ENCODE measurements at places on chromosomes 12 and 14.
A peak's percentile ranks its signal among the peaks of the same experiment; 100 is the strongest.

GRCh38 chr14:65000898-65001591 lies 14.3 kb downstream of the FNTB start:
- no peak for DNase-seq

DNA sequence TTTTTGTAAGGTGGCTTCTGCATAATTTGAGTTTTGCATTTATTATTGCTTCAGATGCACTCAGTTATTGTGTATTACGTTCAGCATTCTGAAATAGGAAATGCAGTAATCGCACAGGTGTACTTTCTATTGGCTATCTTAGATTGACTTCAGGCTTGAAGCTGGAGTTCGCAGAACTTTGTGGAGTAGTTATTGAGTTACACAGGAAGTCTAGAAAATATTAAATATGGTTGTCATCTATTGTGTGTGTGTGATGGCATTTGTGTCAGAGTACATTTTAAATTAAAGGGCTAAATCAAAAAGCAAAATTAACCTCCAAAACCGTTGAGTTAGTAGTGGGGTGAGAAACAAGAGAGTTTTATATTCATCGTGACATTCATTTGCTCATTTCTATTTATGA lies 2.7 kb downstream of the ARID2 start:
- no peak for DNase-seq

- DNase-seq, result no peak
Measured at GRCh38 chr14:99188731-99189191, 83.2 kb downstream of the BCL11B start.

DNA sequence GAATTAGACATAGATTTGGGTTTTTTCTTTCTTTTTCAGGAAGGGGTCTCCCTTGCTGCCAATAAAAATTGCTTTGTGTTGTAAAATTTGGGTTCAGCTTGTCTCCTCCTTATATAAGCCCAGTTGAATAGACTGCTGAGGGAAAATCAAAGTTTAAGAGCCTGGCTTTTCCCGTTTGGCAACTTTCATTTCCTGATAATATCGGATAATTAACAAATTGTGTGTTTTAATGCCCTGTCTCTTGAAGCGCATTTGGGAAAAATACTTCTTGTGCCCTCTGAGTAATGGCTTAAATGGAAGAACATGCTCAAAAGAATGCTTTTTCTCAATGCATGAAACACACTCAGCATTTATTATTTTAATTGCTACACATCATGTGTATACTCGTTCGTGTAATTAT lies 198.0 kb upstream of the DCN start:
- DNase-seq, result no peak

DNA sequence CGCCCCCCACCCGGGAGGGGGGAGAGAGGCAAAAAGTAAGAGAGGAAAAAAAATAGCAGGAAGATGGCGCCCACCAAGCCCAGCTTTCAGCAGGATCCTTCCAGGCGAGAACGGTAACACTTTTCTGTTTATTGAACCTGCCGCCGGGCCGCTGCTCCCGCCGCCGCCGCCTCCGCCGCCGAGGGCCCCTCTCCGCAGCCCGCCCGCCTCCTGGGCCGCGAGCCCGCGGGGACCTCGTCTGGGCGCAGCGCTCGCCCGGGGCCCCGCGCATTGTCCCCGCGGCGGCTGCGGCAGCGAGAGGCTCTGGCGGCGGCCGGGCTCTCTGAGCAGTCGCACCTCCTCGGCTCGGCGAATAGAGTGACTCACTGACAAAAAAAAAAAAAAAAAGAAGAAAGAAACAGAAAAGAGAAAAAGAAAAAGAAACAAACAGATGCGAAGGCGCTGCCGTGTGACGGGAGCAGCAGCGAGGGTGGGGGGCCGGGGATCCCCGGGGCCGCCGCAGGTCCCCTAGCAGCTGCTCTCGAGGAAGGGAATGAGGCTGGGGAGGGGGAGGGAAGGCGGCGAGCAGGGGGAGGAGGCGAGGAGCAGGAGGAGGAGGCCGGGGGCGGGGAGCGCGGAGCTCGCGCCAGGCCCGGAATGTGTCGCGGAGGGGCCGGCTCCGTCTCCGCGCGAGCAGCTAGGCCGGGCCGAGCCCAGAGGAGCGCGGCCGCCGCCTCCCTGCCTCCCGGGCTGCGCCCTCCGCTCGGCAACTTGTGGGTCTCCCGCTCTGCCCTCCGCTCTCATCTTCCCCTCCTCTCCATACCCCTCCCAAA lies 781 bp downstream of the NPAS3 start:
- peak; percentile 92 for DNase-seq

DNA sequence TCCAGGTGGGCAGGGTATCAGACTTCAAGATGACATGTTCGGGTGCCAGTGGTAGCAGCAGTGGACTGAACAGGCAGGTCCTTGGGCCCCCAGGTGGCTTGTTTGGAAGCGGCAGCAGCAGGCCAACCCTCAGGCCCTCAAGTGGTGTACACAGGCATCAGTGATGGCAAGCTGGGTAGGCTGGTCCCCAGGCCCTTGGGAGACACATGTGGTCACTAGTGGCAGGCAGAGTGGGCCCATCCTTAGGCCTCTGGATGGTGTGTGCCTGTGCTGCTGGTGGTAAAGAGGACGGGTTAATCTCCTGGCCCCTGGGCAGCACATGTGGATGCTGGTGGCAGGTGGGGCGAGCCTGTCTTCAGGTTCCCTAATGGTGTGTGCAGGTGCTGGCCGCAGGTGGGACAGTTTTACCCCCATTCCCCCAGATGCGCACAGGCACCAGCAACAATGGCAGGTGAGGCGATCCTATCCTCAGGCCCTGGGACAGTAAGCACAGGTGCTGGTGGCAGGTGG lies 8.0 kb downstream of the OAS2 start:
- DNase-seq, result no peak

- DNase-seq, result no peak
Measured at GRCh38 chr14:24132061-24132685, 1.7 kb downstream of the FITM1 start.

GRCh38 chr12:45668641-45669040 lies 60.9 kb upstream of the ARID2 start:
- DNase-seq, result no peak

DNA sequence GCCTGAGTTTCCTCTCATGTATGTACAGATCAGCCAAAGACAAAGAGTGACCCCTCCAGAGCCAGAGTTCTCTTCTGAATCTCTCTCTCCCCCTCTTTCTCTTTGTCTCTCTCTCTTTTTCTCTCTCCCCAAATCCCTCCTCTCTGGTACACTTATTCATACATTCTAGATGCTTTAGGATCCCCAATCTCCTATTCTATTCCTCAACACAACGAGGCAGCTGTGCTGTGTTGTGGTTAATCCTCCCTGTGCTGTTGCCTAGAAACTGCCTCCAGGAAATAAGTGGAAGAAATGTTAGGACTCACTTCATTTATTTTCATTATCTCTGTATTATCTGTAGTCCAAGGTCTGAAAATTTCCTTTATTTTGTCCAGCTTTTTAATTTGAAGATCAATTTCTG lies 350.5 kb upstream of the OR4E1 start:
- peak; percentile 40 for DNase-seq

DNA sequence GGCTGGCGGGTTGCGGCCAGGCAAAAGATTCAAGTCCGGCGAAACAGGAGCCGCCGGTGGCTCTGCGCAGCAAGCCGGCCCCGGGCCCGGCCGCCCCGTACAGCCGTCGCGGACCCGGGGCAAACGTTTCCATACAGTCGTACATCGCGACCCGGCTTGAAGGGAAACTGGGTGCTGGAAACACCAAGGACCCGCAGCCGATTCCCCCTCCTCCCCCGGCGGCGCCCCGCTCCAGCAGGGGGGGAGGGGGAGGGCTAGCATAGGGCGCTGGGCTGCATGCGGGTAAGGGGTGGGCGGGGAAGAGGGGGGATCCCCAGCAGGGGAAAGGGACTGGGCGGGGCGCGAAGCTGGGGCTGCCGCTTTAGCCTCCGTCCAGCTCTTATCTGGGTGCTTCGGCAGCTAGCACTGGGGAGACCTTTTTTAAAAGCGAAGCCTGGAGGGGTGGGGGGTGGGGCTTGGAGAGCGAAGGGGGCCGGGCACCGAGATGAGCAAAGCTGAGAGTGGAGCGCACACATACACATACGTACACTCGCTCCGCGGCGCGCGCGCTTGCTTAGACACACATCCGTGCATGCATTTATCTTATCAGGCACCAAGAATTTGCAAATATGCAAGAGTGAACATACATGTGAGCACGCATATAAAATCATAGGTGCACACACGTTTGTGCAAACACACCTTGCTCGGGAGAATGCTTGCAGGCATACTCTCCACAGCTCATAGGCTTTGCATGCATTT lies 11.9 kb downstream of the RARG start:
- peak; percentile 86 for DNase-seq

GRCh38 chr12:52557476-52557875 lies 4.5 kb upstream of the KRT71 start:
- DNase-seq, result no peak

DNA sequence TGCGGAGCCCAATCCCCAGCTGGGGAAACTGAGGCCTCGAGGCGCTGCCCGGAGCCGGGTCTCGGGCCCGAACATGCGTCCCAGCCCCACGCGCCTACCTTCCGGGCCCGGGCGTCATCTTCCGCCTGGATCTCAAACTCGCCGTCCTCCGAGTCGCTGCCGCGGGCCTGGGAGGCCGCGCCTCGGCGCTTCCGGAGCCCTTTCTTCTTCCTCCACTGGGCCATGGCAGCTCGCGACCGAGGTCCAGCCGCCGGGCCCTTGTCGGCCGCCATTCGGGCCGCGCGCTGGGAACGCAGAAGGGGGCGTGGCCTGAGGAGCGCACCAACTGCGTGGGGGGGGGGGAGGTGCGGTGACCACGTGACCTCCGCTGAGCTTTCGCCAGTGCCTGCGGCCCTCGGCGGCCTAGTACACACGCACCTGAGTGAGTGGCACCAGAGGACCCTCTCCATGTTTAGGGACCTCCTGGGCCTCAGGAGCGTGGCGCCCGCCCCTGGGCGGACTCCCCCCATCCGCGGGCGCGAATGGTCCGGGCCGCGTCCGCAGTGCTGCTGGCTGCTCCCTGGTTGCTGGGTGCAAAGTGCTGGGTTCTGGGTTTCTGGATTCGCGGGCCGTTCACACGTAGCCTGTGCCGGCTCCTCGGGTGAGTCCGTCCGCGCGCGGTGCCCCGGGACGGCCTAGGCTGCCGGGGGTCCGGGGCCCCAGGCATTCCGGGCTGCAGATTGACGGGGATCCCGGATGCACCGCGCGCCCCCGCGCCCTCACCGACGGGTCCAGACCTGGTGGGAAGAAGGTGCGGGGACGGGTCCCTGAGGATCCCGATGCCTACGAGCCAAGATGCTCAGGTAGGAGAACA lies at the start of the genes DDX54 and RITA1:
TSS of gene DDX54 (minus strand) at position 299 of the 853 bp plus-strand sequence. CDS start at position 272, 27 bp downstream.
TSS of gene RITA1 (plus strand) at position 542 of the 853 bp plus-strand sequence. CDS start 1,026 bp downstream, outside the sequence.
- DNase-seq, result peak; percentile 88

GRCh38 chr12:108731105-108731865 lies at the start of gene CORO1C:
CORO1C (minus strand) TSS chr12:108731518; CDS start chr12:108701318, 30,200 bp downstream.
- DNase-seq, result peak; percentile 97

GRCh38 chr12:100801320-100801719 lies 6.7 kb downstream of the ANO4 start:
- no peak for DNase-seq

DNA sequence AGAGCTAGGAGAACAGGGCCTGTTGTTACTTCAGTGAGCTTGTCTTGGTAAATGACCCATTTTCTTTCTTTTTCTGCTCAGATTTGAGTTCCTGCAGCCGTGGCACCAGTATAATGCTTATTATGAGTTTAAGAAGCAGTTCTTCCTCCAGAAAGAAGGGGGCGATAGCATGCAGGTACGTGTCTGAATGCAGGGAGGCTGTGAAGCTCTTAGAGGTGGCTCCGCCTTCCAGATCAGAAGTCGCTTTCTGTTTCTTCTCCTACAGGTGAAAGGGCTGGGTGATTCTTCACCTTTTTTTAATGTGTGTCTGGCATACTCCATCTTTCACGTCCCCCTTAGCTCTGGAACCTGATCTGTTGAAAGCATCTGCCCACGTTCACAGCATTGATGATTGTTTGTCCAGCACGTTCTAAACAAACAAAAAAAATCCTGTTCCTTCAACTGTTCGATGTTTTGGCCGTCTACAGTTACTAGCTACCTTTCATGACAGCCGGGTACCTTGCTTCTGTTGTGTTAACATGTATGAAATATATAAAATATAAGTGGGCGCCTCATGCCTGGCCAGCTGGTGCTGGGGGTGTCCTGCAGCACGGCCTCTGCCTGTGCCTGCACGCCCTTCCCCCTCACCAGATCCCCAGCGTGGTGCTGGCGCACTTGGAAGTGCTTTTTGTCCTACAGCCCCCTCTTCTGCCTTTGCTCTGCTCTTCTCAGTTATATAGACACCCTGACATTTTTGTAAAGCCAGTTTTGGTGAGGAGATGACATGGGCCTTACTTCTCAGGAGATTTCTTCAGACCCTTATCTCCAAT lies 44.6 kb downstream of the SFSWAP start:
- DNase-seq, result no peak

- DNase-seq, result no peak
Measured at GRCh38 chr14:91390165-91390778, 27.3 kb downstream of the CCDC88C start.

DNA sequence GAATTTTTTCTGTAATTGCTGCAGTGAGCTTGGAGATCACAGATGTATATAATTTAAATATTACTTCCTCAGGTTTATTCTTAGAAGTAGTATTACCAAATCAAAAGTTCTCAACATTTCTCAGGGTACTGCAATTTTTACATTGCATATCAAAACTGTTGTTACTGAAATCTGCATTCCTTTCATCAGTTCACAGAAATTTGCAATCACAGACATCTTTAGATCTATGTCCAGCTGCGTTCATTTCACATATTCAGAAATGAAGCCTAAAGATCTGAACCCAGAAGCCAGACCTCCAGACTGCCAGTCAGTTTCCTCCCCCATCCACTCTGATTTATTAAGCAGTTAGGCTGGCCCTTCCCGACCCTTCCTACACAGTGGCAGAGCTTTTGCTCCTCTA lies 18.2 kb upstream of the IFT81 start:
- no peak for DNase-seq

DNA sequence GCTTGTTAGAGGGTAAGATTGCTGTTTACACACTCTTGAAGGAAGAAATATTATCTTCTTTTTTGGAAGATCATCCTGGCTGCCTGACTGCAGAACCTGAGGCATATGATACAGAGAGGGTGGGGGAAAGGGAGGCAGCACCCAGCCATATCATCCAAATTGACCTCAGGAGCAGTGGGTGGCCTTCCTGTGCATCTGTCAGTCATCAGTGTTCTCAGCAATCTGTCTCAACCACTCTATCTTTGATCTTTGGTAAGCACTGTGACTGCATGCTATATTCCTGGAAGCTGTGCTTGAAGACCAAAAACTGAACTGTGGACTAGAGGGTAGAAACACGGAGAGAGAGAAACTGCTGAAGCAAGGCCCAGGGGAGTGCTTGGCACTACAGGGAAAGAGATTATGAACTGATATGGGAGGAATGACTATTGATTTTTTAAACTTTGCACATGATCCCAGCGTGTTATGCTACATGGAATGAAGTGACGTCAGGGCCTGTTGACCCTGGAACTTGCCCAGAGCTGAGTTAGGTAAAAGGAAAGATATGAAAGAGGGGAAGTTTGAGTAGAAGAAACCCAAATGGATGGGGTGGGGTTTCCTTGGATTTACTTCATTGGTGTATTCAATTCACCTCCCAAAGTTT lies 171.5 kb downstream of the ASCL1 start:
- DNase-seq, result no peak

GRCh38 chr14:74712499-74713394 lies at the start of the genes AREL1 and FCF1:
AREL1 (minus strand) TSS chr14:74713080; CDS start chr14:74685615, 27,465 bp downstream.
FCF1 (plus strand) TSS chr14:74713144; CDS start chr14:74713198, 54 bp downstream.
- DNase-seq, result peak; percentile 93

GRCh38 chr12:52649066-52649465 lies 2.9 kb downstream of the KRT2 start:
- no peak for DNase-seq

Data from right hindlimb (tissue), 1 donor.